ENCODE measurements at places on chromosomes 5 and 9.

- no peak for DNase-seq
Measured at GRCh38 chr5:493119-493701, 31.0 kb downstream of the SLC9A3 start.

DNA sequence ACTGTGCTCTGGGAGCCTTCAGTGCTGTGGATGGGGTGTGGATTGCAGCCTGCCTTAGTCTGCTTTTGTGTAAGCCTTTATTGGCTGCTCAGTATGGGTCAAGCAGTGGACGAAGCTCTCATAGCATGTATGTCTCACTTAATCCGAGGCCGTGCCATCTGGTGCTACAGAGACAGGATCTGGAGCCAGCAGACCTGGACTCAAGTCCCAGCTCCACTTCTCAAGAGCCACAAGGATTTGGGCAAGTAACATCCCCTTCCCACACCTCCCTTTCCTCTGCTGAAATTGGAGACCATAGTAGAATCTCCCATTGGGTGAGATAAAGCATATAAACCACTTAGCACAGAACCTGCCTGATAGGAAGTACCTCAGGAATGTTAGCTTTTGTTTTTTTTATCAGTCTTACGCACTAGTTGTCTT lies 23.4 kb upstream of the LECT2 start:
- peak; percentile 57 for DNase-seq

DNA sequence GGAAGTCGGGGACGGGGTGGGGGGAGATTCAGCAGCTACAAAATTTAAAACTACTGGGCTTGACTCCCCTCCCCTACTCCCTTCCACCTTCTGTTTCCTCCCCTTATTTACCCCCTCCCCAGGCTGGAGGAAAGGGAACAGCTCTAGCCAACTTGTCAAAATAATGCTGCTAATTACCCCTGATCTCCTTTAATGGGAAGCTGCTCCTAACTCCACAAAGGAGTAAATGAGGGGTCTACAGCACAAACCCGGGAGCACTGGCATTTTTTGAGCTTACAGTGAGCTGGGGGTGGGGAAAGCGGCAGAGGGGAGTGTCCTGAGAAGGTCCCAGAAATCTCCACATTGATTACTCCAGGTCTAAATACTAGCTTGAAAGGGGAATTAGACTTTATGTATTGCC lies 3.1 kb downstream of the PTCH1 start:
- no peak for DNase-seq

DNA sequence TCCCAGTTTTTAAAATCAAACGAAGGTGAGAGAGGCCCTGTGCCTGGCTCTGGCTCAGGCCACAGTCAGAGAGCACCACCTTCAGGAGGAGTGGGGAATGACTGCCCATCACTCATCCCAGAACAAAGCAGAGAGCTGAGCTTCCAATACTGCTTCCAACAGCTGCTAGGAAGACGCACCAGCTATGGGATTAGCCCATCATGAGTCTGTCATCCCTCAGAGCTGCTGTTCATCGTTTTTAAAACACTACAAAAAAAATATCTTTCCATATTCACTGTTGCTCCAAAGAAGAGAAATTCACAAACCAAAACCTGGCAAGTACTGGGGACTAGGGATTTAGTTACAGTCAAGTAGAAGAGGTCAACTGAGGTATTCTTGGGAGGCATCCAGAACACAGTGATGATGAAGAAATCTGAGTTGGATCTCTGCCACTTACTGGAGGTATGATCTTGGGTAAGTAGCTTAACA lies 102.4 kb downstream of the CDK5RAP2 start:
- peak; percentile 88 for DNase-seq

GRCh38 chr5:171644536-171644935 lies 141.1 kb upstream of the SMIM23 start:
- peak; percentile 39 for DNase-seq

GRCh38 chr9:70113403-70114022 lies 69.9 kb downstream of the MAMDC2 start:
- peak; percentile 68 for DNase-seq

GRCh38 chr9:127407492-127407843 lies 10.5 kb downstream of the SLC2A8 start:
- DNase-seq: no peak

- DNase-seq: peak; percentile 6
Measured at GRCh38 chr9:83062651-83063527, at the start of gene RASEF. TSS of gene RASEF (minus strand) at chr9:83063142. CDS start at chr9:83062867, 275 bp downstream.

GRCh38 chr9:76662476-76663281 lies 101.6 kb upstream of the PCA3 start:
- no peak for DNase-seq

DNA sequence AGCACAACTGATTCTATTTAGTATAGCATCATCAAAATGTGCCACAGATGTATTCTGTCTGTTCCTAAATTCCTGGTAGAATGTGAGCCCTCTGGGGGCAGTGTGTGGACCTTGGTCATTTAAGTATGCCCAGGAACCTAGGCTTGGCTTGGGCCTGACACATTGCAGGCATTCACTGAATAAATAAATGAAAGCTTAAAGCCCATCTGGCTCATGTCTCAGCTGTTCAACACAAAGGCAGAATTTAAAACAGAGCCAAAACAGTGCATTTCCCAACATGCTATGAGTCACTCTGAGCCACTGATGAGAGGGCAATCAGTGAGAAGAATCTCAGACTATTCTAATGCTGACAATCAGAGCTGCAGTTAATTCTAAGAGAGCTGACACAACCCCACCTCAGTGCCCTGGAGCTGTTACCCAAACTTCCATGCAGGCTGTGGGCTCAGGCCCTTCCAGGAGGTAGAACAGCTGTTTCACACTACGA lies 8.1 kb downstream of the FAM193B start:
- peak; percentile 97 for DNase-seq

DNA sequence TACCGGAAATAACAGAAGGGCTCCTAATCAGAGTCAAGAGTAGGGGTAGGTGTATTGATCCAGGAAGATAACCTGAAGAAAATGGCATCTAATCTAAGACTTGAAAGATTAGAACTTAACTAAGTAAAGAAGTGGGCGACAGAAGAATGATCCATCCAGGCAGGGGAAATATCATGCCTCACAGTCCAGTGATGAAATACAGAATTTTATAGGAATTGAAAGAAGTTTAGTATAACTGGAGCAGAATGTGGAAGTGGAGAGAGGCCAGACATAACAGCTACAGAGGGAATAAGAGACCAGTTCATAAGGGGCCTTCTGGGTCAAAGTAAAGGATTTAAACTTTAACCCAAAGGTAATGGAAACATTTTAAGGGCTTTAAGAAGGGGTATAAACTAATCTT lies 42.2 kb downstream of the ERP44 start:
- no peak for DNase-seq

- peak; percentile 91 for DNase-seq
Measured at GRCh38 chr9:115167175-115167574, 49.2 kb upstream of the TNC start.

DNA sequence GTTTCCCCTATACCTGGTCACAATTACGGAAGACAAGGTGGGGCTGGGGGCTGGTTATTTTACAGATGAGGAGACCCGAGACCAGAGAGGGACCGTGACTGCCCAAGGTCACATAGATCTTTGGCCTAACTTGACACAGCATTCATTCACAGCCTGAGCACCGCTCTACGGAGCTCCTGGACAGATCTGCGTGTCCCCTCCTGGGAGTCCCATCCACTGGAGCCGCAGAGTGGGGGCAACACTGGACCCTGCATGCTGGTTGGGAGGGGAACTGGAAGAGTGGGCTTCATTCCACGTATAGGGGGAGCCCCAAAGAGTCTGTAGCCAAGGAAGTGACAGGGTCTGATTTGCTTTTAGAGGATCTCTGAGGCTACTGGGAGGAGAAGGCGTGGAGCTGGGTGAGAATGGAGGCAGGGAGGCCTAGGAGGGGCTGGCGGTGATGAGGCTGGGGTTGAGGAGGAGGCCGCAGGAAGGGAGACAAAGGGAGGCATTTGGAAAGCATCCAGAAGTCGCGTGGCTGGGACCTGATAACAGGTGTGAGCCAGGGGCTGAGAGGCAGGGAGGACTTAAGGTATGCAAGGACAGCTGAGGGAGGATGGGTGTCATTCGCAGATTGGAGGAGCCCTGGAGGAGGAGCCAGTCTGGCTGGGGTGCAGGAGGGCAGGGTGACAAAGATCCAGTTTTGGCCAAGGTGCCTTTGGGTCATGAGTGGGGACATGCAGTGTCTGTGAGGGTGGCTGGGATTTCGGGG lies 64.3 kb upstream of the IER5L start:
- DNase-seq: no peak

DNA sequence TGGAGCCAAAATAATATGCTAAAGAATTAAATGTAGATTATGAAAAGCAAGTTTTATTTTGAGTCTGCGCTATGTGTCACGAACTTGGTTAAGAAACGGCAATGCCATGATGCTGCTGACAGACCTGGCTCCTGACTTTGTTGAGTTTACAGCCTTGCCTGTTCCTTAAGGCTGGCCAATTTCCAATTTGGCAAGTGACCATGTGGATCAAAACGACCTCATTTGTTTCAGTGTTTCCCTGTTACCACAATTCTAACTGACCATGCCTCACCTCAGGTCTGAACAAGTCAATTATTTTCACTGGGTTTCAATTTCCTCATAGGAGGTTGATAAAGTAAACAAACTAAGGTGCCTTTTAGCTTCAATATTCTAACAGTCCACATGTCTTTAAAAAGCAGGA lies 461.4 kb downstream of the ZNF608 start:
- no peak for DNase-seq

GRCh38 chr5:171285465-171285864 lies 23.6 kb upstream of the TLX3 start:
- no peak for DNase-seq

DNA sequence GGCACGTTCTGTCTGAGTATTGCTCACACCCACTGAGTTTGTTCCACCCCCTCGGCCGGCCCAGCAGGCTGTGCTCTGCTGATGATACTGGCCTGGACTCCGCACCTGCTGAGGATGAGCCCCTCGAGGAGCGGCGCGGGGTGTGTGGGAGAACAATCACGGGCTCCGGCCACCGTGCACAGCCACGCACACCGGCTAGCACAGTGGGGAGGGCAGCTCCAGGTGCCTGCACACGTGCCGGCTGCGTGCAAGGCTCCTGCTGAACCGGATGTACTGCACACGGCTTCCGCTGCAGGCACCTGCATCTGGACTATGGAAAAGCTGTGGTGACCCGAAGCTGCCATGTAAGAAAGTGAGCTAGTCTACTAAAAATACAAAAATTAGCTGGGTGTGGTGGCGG lies 485.2 kb upstream of the CDH9 start:
- no peak for DNase-seq

- DNase-seq: no peak
Measured at GRCh38 chr5:174789596-174789995, 65.2 kb downstream of the MSX2 start.

DNA sequence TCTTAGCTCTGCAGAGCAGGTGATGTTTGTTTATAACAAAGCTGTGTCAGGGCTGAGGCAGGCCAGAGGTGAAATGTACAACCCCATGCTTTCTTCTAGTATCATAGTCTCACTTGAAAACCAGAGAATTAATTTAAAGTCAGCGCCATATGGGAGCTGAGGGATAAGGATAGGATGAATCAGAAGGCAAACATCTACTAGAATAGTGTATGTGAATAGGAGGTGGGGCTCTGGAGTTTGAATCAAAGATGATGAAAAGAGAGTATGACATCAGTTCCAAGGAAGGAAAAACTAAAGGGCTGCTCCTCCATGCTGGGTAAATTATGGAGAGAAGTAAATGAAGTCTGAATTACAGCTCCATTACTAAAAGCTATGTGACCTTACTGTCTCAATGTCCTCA lies 441.5 kb downstream of the RASEF start:
- DNase-seq: peak; percentile 54

GRCh38 chr5:25286319-25286718 lies 641.5 kb upstream of the CDH10 start:
- no peak for DNase-seq

DNA sequence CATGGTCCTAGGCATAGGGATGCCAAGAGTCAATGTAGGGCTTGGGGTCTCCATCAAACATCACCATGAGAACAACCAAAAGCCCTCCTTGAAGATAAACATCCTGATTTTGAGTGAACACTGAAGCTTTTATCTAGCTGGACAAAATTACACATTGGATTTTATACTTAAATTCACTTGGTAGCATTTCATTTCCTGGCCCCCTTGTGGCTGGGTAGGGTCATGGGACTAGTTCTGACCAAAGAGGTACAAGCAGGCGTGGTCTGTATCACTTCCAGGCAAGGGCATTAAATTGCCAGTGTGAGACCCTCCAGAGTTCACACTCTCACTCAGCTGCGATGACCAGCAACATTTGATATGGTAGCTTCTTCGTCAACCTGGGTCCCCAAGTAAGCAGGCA lies 320.3 kb downstream of the ACTL7B start:
- DNase-seq: peak; percentile 20

- no peak for DNase-seq
Measured at GRCh38 chr9:114657705-114658104, at the start of gene TEX53. TSS of gene TEX53 (minus strand) at chr9:114657805. CDS start at chr9:114657774, 31 bp downstream.
